ENCODE measurements at places on chromosomes 3 and 15.
A peak's percentile ranks its signal among the peaks of the same experiment; 100 is the strongest.

GRCh38 chr3:184786280-184786941, 25.6 kb upstream of the VPS8 start:
- DNase-seq = peak; percentile 7

- no peak for DNase-seq
Measured at GRCh38 chr3:47444103-47444502, 31.6 kb downstream of the SCAP start.

GRCh38 chr3:5497497-5497896, 310.0 kb downstream of the EDEM1 start:
- DNase-seq = no peak

- DNase-seq = no peak
Measured at GRCh38 chr15:29242456-29243242, 27.0 kb downstream of the NSMCE3 start.

- DNase-seq = no peak
Measured at GRCh38 chr15:70777170-70777926, 14.0 kb upstream of the UACA start.

DNA sequence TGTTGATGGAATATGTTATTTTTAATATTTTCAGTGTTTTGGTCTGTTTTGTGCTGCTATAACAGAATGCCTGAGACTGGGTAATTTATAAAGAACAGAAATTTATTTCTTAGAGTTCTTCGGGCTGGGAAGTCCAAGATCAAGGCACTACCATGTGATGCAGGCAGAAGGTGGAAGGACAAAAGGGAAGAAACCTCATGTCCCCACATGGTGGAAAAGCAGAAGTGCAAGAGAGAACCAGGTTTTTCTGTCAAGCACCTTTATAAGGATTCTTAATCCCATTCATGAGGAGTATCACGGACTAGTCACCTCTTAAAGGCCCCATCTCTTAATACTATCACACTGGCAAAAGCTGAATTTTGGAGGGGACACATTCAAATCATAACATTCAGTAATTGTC, 57.9 kb upstream of the EPHB3 start:
- no peak for DNase-seq

- peak; percentile 16 for DNase-seq
Measured at GRCh38 chr3:132038198-132038825, 3.5 kb upstream of the CPNE4 start.

- DNase-seq = no peak
Measured at GRCh38 chr3:36381311-36381956, 1.1 kb downstream of the STAC start.

DNA sequence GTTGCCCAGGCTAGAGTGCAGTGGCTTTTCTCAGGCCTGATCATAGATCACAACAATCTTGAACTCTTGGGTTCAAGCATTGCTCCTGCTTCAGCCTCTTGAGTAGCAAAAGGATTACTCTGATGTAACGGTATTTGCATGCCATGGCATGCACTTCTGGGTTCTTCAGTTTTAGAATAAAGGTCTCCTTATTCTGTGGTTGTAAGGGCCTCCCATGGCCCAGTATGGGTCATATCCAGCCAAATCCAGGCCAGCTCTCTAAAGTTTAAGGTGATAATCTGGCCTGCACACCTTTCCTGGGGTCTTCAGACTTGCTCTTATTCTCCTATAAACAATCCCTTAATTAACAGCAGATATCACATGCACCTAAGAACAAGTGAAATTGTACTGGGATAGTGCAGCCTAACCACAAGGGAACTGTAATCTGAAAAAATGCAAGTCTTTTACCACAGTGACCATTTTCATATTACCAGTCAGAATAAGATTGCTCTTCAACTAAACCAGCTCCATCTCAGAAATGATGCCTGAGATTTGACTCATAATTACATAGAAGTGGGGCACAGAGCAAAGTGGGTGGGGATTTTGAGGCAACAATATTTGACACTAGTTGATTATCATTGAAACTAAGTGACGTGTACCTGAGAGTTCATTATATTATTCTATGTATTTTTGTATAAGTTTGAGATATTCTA, 25.4 kb downstream of the COMMD2 start:
- DNase-seq = no peak

GRCh38 chr3:171057072-171057471, 30.6 kb upstream of the SLC2A2 start:
- DNase-seq = no peak

GRCh38 chr3:98702166-98702565, 61.0 kb upstream of the ST3GAL6 start:
- no peak for DNase-seq

GRCh38 chr3:52279596-52279995, 1.1 kb upstream of the WDR82 start:
- no peak for DNase-seq

- DNase-seq = no peak
Measured at GRCh38 chr3:107945417-107946094, 145.3 kb downstream of the CD47 start.

DNA sequence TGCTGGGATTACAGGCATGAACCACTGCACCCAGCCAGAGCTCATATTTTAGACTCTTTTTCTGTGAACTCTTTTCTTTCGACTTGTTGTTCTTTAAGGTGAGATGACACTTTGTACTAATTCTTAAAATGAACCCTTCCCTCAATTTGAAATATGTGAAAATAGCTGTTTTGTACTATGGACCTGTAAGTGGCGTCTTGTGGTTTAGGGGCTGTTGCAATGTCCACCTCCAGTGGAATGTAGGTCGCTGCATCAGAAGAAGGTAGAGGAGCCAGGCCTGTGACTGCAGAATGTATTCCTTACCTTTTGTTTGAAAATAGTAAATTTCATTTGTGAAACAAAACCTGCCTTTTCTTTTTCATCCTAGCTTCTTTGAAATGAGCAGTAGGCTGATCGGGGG, 38.9 kb downstream of the FNDC3B start:
- no peak for DNase-seq

DNA sequence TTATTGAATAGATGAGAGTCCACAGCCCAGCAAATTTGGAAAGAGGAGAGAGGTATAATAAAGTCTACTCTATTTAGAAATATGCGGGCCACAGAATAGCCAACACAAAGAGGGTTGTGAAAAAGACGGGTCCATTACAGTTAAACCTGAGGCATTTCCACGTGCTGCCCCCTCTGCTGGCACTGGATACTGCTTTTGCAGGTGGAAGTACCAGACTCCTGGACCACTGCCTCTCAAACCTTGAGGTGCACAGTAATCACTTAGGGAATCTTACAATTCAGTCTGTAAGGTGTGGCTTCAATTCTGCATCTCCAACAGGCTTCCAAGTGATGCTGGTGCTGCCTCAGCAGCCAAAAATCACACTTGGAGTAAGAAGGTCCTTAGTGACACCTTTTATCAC, 3.0 kb upstream of the TFDP2 start:
- peak; percentile 15 for DNase-seq

- peak; percentile 75 for DNase-seq
Measured at GRCh38 chr3:14633819-14634424, 17.6 kb upstream of the CCDC174 start.

DNA sequence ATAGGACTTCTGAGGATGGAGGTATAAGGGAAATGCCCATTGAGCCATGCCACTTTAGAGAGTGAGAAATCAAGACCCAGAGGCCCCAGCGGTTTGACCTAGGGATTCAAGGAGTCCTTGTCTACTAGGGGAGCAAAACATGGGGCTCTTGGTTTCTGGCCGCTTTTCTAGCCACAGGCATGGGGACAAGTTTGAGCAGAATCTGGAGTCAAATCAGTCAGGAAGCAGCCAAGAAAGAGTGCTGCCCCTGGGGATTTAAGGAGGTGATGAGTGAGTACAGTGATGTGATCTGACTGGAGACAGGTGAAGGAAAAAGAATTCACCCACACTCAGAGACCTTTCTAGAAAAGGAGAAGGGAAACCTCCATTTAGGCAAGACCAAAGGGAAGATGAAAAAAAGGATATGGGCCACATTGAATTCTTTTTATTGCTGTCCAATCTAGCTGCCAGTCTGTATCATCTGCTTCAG, 244.0 kb upstream of the TBC1D5 start:
- DNase-seq = no peak

DNA sequence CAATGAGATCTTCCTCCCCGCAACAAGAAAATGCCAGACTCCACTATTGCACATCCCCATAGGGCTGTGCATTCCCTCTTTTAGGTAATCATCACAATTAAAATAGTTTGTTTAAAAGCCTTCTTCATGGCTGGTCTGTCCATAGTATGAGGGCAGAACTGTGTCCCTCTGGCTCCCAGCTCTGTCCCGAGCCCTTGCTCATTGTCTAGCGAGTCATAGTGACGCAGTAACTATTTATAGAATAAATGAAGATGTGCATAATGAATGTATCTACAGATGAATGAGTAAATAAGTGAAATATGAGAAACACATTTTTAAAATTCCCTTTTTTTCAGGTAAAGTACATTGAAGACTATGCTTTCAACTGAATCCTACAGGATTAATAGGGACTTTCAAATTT, 128.4 kb upstream of the TMC3 start:
- no peak for DNase-seq

GRCh38 chr3:162391301-162391700, 894.7 kb downstream of the OTOL1 start:
- no peak for DNase-seq

- DNase-seq = no peak
Measured at GRCh38 chr3:125378762-125379161, 3.6 kb upstream of the ZNF148 start.

- no peak for DNase-seq
Measured at GRCh38 chr3:72896996-72897757, 9.3 kb downstream of the GXYLT2 start.

- DNase-seq = no peak
Measured at GRCh38 chr3:66326340-66326739, 105.5 kb downstream of the SLC25A26 start.

- no peak for DNase-seq
Measured at GRCh38 chr3:459311-459670, 262.7 kb downstream of the CHL1 start.

GRCh38 chr3:136778865-136779264, 26.7 kb upstream of the STAG1 start:
- DNase-seq = no peak

GRCh38 chr3:37218206-37218605, 43.8 kb upstream of the LRRFIP2 start:
- DNase-seq = no peak

- DNase-seq = no peak
Measured at GRCh38 chr3:175445741-175446140, 586.6 kb downstream of the NAALADL2 start.

DNA sequence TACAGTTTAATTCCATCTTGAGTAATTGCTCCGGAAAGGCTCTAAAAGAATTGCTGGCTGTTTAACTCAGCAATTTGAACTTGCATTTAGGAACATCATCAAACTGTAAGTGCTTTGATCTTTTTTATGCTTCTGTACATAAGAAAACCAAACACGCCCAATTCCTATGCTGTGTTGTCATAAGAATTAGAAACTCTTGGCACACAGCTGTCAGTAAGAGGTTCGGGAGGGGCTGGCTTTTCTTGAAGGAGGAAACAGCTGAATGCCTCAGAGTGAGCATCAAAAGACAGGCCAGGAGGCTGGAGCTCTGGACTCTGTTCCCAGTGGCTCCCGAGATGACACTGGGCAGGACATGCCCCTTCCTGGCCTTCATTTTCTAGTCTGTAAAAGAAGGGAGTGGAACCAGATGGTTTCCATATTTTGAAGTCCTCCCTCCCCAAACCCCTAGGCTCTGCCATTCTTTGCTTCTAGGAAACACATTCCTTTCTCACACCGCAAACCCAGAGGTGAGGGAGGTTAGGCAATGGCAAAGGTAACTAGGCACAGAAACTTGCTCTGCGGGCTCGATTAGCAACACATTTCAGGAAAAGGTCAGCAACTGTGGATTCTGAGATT, 73.7 kb upstream of the DLG1 start:
- no peak for DNase-seq

DNA sequence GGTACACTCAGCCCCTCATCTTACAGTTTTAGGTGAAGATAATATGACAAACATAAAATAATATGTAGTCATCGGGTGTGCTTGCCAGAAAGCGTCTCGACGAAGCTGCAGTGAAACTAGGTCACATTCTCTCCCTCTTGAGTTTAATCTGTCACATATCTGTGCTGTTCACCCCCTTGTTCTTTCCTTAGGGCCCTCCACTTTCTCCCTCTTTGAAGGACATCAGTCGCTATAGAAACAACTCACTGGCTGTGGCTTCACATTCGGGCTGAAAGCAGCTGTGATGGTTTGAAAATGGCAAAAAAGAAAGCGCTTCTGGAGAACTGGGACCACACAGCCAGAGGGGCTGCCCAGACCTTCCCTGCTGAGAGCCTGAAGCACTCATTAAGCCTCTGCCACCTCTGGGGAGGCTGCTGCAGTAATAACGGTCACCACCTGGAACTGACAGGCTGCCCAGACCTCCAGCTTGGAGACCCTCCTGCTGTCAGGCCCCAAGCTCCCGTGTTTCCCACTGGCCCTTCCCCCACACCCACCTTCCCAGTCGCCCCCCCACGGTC, 50.3 kb downstream of the ABTB1 start:
- DNase-seq = no peak

GRCh38 chr3:151169262-151169947, 33.6 kb downstream of the GPR171 start:
- DNase-seq = no peak

- no peak for DNase-seq
Measured at GRCh38 chr3:177601152-177601551, 403.9 kb upstream of the TBL1XR1 start.

DNA sequence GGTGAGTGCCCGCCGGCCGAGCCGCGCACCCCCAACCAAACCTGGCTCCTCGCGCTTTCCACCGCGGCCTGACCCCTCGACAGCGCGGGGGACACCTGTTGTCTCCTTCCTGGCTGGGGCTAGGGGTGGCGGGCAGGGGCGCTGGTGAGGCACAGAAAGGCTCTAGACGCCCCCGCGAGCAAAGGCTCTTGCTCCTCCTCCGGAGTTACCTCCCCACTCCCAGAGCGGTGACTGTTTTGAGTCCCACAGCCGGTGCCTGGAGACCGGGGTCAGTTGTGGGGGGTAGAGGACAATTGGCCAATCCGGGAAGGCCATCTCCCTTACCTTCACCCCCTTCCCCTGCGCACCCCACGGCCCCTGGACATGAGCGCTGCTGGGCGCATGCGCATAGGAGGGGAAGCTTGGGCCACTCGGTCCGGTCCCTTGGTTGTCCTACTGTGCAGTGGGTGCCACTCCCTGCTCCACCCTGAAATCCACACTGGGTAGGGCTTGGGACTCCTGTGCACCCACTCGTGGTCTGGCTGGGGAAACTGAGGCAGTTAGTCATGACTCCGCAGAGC, 554 bp downstream of the CHST13 start:
- peak; percentile 26 for DNase-seq

DNA sequence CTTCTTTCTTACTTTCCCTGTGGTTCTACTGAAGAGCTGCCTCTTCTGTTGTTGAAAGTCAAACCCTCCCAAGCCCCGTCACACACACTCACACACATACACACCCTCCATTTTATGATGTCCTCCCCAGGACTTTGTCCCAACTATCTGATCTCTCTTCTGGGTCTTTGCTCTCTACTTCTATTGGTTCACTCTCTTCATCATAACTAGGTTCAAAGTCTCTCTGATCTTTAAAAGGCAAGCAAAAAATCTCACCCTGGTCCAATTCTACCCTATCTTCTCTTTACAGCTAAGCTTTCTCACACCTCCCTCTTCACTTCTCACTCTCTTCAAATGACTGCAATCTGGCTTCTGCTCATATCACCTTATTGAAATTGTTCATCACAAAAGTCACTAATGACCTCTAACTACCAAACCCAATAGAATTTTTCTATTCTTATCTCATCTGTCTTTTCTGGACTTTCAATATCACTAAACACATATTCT, 34.8 kb downstream of the LRRFIP2 start:
- DNase-seq = no peak
